ENCODE measurements at places on chromosomes 11 and 22.

DNA sequence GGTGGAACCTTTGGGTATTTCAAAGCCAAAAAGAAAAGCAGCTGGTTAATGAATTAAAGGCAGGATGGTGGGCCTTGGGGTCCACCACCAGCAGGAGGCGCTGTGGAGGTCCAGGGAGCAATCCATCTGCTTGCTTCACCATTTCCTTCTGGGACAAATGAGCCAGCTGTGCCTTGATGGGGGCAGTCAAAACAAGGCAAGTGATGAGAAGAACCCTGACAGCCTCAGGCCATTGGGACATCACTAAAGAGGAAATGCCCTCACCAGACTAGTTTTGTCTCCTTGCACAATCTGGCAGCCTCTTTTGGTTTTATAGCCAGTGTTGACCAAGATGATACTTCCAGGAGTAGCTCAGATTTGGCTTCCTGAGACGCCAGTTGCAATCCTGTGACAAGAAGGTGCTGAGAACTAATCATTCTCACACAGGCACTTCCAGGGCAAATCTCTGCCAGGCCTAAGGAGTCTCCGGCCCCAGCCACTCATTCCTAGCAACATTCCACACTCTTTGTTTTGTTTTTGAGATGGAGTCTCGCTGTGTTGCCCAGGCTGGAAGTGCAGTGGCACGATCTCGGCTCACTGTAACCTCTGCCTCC, 38.2 kb upstream of the WEE1 start:
- peak; percentile 74 for DNase-seq

GRCh38 chr11:32015427-32015826, 75.4 kb upstream of the RCN1 start:
- no peak for DNase-seq

DNA sequence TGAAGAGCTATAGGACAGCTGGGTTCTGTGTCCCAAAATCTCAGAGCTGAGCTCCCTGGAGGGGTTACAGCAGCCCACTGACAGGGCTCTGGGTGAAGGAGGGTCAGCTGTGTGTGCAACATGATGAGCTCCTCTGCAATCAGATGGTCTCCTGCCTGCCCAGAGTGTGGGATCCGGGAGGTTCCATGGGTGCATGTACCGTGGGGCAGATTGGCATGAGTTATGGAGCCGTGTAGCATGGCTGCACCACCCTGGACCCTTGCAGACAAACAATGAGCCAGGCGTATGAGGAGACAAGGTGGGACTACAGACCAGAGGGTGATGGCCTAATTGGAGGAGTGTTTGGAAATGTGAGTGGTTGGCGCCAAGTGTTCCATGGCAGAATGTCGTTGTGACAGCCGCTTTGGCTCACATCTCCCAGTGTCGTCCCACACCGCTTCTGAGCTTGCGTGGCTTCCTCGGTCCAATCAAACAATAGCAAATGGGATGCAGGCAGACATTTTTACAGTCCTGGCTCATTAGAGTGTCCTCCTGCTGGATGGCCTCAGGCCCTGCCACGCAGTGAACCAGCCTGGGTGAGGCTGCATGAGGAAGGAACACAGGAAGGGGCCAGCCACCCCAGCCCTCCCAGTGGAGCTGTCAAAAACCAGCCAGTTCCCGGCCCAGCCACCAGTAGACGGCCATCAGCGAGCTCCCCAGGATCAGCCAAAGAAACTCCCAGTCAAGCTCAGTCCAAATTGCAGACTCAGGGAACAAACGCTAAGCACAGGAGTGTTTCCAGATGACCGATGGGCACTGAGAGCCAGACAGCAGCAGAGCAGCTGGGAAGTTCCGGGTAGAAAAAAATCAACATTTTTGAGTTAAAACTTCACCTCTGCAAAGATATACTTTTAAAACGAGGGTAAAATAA, 1066.9 kb downstream of the BRD1 start:
- no peak for DNase-seq

DNA sequence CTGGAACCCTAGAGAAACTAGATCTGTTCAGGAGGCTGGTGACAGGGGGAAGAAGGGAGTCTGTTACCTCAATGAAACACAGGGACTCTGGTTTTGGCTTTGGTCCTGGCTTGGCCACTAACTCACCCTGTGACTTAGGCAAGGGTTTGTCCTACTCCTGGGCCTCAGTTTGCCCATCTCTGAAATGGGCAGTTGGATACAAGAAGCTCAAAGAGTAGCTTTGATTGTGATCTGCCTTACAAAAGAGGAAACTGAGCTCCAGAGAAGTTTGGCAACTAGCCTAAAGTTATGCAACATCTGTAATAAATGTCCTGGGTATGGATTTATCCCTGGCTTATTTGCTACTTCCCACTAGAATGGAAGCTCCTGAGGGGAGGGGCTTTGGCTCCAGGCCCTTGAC, 24.0 kb upstream of the LMO1 start:
- DNase-seq, result no peak

GRCh38 chr11:92141159-92141558, 83.5 kb upstream of the FAT3 start:
- no peak for DNase-seq

- no peak for DNase-seq
Observed at GRCh38 chr11:115390441-115390840, 113.8 kb downstream of the CADM1 start.

DNA sequence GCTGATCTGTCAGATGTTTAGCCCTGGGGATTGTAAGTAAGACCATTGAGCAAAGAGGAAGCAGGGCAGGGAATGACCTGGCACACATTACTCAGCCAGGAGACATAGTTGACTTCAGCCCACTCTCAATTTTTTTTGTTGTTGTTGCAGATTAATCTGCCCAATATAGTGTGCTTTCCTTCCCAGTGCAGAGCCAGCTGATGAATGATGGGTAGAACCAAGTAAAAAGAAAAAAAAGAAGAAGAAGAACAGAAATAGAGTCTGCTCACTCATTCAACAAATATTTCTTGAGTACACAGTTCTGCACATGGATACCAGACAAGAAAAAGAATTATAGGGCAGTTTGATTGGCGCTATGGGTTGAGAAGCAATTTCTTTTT, 292.7 kb downstream of the ETS1 start:
- no peak for DNase-seq

DNA sequence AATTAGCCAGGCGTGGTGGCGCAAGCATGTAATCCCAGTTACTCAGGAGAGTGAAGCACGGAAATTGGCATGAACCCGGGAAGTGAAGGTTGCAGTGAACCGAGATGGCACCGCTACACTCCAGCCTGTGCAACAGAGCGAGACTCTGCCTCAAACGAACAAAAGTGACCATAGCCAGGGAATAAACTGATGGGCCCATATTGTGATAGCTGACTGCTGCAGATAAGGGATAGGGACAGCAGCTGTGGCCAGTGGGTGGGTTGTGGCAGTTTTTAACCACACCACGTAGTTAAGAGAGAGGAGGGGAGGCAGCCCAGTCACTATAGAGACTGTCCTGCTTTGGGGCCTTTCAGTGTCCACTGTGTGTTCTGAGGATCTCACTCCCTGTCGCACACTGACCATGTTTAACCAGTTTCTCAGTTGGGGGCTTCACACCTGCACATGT, 58.9 kb downstream of the PISD start:
- no peak for DNase-seq

GRCh38 chr11:118001494-118001971, 15.3 kb downstream of the IL10RA start:
- DNase-seq, result no peak

DNA sequence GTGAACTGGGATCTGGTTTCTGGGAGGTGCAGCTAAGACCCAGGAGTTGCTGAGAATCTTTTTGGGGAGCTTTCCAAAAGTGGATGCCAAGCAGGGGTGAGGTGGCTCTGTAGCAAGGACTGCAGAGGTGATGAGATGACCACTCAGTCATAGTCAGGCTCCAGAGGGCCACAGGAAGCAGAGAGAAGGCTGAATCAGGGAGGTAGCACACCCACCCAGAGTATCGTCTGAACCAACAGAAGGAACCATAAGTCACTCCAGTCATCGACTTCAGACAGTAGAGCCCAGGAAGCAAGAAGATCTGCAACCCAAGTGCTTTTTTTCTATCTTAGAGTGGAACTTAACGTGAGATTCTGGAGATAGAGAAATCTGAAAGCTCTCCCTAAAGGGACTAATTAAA, 335.7 kb upstream of the MPPED2 start:
- no peak for DNase-seq

DNA sequence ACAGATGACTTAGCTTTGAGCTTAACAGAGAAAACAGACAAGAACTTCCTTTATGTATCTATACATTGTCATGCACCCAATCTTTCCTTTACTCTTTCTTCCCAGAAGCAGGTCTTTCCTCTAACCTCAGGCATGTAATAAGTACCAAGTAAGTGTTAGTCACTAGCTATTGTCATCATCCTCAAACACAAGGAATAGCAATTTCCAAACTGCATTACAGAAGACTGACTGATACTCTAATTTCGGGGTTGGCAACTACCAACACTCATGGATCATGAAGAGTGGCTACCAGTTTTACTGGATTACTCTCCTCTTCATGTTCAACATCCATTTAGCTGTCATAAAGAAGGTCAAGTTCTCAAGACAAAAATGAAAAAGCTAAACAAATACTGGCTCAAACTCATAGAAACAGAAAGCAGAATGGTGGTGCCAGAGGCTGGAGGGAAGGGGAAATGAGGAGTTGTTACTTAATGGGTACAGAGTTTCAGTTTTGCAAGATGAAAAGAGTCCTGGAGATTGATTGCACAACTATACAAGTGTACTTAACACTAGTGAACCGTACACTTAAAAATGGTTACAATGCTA, 111.6 kb downstream of the SIK3 start:
- no peak for DNase-seq

GRCh38 chr11:32658639-32659406, 75.2 kb downstream of the EIF3M start:
- DNase-seq, result no peak

GRCh38 chr11:96869207-96869606, 479.4 kb downstream of the JRKL start:
- no peak for DNase-seq

DNA sequence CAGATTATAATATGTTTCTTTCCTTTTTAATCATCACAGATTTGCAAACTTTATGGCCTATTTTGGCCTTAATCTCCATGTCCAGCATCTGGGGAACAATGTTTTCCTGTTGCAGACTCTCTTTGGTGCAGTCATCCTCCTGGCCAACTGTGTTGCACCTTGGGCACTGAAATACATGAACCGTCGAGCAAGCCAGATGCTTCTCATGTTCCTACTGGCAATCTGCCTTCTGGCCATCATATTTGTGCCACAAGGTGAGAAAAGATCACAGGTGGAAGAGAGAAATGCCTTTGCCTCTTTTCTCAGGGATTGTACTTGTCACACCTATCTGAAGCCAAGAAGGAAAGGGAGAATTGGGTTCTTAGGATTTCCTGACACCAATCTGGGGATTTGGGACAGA, 36.9 kb downstream of the SLC22A9 start:
- DNase-seq, result no peak

GRCh38 chr11:97638641-97639224, 1248.9 kb downstream of the JRKL start:
- no peak for DNase-seq

DNA sequence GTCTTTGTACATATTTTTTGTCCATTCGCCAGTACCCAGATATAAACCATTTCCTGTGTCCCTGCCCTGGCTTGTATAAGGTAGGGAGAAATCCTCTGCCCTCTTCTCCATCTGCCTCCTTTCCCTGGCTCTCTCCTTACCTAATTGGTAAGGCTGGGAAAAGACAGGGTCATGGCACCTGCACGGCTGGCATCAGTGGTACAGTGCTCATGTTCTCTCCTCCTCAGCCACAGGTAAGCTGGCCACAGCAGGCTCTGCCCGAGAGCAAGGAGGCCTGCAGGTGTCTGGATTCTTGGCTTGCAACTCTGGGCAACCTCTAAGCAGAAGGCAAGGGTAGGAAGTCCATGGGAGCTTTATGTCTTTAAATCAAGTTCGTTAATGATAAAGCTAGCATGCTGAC, 419.9 kb downstream of the BUD13 start:
- DNase-seq, result no peak

DNA sequence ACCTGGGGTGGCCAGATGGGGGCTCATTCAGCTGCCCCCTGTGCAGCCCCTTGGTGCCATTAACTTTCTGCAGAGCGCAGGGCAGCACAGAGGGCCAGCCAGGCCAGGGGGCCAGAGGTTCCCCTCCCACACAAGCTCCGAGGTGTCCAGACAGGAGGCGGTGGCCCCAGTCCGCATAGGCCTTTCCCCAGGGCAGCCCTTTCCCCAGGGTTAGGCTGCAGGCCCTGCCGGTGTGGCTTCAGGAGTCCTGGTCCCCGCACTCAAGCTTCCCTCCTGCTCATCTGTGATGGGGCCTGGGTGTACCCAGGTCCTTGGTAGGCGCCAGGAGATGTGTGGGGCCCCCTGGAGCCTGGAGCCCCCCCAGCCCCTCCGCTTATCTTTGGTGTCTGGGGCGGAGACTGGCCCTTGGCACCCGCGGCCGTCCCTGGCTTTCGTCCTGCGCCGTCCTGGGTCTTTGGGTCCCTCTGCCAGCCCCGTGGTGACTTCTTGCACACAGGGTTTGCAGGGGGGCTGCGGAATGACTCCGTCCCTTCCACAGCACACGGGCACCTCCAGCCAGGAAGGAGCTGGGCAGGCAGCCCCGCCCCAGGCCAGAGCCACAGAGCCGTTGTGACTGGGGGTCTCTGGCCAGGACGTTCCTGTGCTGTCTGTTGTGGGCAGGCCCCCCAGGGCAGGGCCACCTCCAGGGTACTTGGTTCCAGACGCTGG, 8.9 kb downstream of the BRSK2 start:
- no peak for DNase-seq

DNA sequence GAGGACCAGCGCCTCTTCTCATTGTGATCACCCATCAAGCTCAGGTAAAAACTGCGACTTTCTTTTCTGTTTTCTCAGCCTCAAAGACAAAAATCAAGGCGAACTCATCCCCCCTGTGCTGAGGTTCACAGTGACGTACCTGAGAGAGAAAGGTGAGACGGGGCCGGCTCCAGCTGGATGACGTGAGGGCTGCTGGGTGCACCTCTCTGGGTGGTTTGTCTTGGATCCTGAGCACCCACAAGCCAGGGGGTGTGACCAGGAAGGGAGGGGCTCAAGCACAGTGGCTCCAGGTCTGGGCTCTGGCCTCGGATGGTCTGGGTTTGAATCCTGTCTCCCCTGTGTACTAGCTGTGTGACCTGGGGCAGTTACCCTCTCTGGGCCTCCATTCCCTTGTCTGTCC, 92.8 kb downstream of the ARHGAP8 start:
- DNase-seq, result no peak

DNA sequence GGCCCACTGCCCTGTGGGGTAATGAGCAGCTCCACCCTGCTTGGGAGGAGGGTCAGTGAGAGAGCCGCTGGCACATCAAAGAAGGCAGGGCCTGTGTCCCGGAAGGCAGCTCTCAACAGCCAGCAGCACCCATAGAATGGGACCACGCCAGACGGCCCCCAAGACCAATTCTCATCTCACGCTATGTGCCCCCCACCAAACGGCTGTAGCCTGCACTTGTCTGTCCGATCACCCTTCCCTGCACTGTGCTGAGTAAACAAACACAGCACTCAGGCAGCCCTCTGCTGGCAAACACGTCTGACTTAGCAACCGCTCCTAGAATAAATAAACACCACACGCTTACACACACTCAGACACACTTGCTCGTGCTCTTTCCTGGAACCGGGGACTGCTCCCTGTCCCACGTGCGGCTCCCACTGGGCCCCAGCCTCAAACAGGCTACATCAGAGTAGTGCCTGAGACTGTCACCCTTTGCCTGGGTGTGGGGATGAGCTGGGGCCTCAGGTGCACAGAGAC, 53.2 kb upstream of the CDON start:
- DNase-seq, result peak; percentile 97

- no peak for DNase-seq
Observed at GRCh38 chr11:28699701-28700100, 591.5 kb downstream of the METTL15 start.

- DNase-seq, result no peak
Observed at GRCh38 chr22:40050258-40050657, 55.5 kb downstream of the FAM83F start.
